Activated CD8-positive, alpha-beta memory T cell treated with anti-CD3 and anti-CD28 coated beads for 1 hour (primary cell): ENCODE measurements at places on chromosomes 13 and 19.

DNA sequence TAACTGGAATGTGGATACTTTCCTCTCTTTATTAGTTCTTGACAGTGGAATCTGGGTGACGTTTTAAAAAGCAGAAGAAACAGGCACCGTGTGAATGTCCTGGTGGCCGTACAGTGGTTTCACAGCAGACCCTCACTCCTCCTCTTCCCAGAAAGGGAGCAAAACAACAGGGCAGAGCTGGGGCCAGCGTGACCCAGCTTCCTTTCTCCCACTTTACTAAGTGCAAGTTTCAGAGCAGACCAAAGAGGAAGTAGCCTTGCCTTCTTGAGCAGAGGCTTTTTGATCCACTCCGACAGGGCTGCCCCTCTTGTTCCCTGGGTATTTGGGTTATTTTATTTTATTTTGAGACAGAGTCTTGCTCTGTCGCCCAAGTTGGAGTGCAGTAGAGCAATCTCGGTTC, 19.6 kb upstream of the C19orf33 start:
- no peak for DNase-seq

DNA sequence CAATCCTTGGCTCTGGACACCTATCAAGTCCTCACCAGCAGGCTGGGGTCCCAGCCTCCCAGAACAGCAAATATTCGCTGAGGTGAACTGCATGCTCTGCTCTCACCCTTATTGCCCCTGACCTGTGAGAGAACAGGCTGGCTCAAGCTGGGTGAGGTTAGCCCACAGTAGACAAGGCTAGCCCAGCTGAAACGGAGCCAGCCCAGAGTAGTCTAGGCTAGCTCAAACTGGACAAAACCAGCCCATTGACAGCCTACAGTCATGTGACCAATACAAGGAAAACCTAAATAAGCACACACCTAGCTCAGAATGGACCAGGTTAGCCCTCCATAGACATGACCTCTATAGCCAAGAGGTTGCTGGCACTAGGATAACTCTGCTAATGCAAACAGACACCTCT, 38.4 kb downstream of the CCL25 start:
- no peak for DNase-seq

GRCh38 chr19:15672580-15673175, at the start of gene CYP4F12:
CYP4F12 (plus strand) TSS chr19:15673087; CDS start chr19:15673530, 443 bp downstream.
- DNase-seq = peak; percentile 11

- no peak for DNase-seq
These were observed 6.0 kb downstream of the PCDH8 start for GRCh38 chr13:52842441-52842840.

DNA sequence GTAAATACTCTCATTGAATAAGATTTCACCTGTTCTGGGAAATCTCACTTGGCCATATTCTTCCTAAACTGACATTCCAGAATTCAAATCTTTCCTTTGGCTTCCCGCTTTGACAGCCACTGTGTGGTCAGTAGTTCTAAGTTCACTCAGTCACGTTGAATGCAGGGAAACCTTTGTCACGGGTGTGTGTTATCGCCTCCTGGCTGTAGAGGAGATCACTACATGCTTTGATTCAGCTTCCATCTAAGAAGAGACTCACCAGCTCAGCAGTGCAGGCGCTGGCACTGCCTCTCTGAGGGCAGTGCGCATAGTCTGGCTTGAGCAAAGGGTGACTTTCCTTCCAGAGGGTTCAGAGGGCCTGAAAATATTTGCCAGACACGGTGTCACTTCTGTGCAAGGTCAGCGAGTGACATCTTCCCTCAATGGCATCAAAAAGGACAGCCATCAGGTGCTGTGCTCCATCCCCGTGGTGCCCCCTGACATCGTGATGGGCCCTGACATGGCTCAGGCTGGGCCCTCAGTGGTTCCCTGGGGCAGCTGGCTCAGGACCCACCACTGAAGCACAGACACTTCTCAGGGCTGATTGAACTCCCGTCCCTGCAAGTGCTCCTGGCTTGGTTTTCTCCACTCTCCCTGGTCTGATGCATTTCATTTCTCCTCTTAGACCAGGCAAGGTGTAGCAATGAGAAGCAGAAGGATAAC, 635.4 kb upstream of the ARGLU1 start:
- no peak for DNase-seq
